ENCODE measurements at places on chromosomes 7 and 10.

DNA sequence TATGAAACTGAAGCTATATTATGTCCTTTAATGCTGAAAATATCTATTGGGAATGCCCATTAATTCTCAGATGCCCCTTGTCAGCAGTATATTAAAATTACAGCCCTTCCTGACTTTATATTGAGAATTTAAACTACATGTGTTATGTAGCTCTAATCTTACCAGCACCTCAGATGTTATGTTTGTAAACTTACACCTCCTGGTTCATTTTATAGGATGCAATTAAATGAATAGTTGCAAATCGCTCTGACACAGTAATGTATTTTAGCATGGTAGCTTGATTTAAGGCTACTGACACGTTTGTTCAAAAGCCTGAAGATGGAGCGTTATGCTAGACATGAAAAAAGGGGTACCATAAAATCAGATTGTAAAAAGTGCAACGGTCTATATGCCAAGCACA, 35.0 kb upstream of the MET start:
- no peak for DNase-seq

GRCh38 chr10:132245056-132245455, 58.3 kb downstream of the DPYSL4 start:
- DNase-seq, result no peak

DNA sequence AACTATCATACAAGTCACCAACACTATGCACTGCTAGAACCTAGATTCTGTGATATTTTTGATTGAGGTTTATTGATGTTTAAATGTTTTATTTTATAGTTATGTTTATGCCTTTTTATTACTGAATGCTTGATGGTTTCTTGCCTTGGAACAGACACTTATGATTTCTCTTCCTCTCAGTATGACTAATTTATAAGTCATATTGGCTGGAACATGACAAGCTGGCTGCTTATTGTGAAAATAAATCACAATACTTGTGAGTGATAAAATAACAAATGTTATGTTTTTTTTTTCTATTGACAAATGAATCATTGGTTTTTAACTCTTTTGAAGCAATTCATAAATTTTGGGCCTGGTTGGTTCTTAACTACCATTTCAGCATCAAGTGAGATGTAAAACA, 142.0 kb upstream of the MALRD1 start:
- no peak for DNase-seq

GRCh38 chr7:42587806-42588205, 324.1 kb downstream of the C7orf25 start:
- DNase-seq, result no peak

- DNase-seq, result no peak
These were observed 47.8 kb downstream of the BRI3 start for GRCh38 chr7:98329100-98329790.
